ENCODE measurements at places on chromosomes 6 and 20. TPM values are rescaled to one million over a fixed set of nuclear protein-coding genes. Genes with fewer than 3 reads are reported as not detected.

The TRIM27 gene
- 58.4 TPM for total RNA-seq

The AGER gene
- total RNA-seq, result 8.1 TPM

- no peak overlapping the region for H3K4me3 ChIP-seq
- DNase-seq, result no peak
- no peaks in the 10 kb centered on the region for H3K36me3 ChIP-seq
- no peaks in the 10 kb centered on the region for H3K4me1 ChIP-seq
- no peaks in the 10 kb centered on the region for H3K27me3 ChIP-seq
These were observed 488.4 kb upstream of the MMS22L start for GRCh38 chr6:97771372-97771771.

The GNAS-AS1 gene
- total RNA-seq, result not detected

The COL11A2 gene
- 0.25 TPM for total RNA-seq

- H3K27me3 ChIP-seq, result no peaks in the 10 kb centered on the region
- no peak overlapping the region for H3K4me3 ChIP-seq
- H3K4me1 ChIP-seq, result no peaks in the 10 kb centered on the region
- H3K36me3 ChIP-seq, result no peaks in the 10 kb centered on the region
- DNase-seq, result no peak
- H3K27ac ChIP-seq, result no peak overlapping the region
These were observed 89.0 kb upstream of the CEP85L start for GRCh38 chr6:118740372-118740771.

- H3K4me1 ChIP-seq, result no peaks in the 10 kb centered on the region
- H3K27me3 ChIP-seq, result no peaks in the 10 kb centered on the region
These were observed 11.5 kb upstream of the NFATC2 start for GRCh38 chr20:51553897-51554486.

- H3K36me3 ChIP-seq, result no peaks in the 10 kb centered on the region
- H3K4me1 ChIP-seq, result no peaks in the 10 kb centered on the region
- H3K27me3 ChIP-seq, result no peaks in the 10 kb centered on the region
These were observed 955.5 kb downstream of the PHF3 start for GRCh38 chr6:64590965-64591675.

GRCh38 chr20:50481741-50482140 lies 28.4 kb upstream of the PTPN1 start:
- no peaks in the 10 kb centered on the region for H3K4me1 ChIP-seq
- no peak for DNase-seq
- no peak overlapping the region for H3K4me3 ChIP-seq
- H3K27ac ChIP-seq, result no peak overlapping the region
- no peaks in the 10 kb centered on the region for H3K27me3 ChIP-seq

GRCh38 chr6:44784195-44784594 lies 396.7 kb downstream of the CDC5L start:
- peaks cover under 1% of the 10 kb centered on the region for H3K4me1 ChIP-seq
- no peak for DNase-seq
- H3K27ac ChIP-seq, result no peak overlapping the region
- H3K4me3 ChIP-seq, result no peak overlapping the region
- H3K27me3 ChIP-seq, result no peaks in the 10 kb centered on the region
- H3K36me3 ChIP-seq, result no peaks in the 10 kb centered on the region

- peaks cover 25% of the 10 kb centered on the region for H3K4me1 ChIP-seq
- peaks cover 4% of the 10 kb centered on the region for H3K27me3 ChIP-seq
- no peak for DNase-seq
These were observed 20.8 kb upstream of the EMILIN3 start for GRCh38 chr20:41387444-41387851.

- no peak overlapping the region for H3K27ac ChIP-seq
- no peak for DNase-seq
- no peaks in the 10 kb centered on the region for H3K27me3 ChIP-seq
- H3K4me3 ChIP-seq, result no peak overlapping the region
- H3K36me3 ChIP-seq, result no peaks in the 10 kb centered on the region
- H3K4me1 ChIP-seq, result peaks cover 11% of the 10 kb centered on the region
These were observed 672.4 kb upstream of the MARCKS start for GRCh38 chr6:113184736-113185135.

GRCh38 chr6:43383021-43383667 lies 13.7 kb upstream of the ZNF318 start:
- H3K27ac ChIP-seq, result no peak overlapping the region
- no peak overlapping the region for H3K4me3 ChIP-seq
- DNase-seq, result no peak

DNA sequence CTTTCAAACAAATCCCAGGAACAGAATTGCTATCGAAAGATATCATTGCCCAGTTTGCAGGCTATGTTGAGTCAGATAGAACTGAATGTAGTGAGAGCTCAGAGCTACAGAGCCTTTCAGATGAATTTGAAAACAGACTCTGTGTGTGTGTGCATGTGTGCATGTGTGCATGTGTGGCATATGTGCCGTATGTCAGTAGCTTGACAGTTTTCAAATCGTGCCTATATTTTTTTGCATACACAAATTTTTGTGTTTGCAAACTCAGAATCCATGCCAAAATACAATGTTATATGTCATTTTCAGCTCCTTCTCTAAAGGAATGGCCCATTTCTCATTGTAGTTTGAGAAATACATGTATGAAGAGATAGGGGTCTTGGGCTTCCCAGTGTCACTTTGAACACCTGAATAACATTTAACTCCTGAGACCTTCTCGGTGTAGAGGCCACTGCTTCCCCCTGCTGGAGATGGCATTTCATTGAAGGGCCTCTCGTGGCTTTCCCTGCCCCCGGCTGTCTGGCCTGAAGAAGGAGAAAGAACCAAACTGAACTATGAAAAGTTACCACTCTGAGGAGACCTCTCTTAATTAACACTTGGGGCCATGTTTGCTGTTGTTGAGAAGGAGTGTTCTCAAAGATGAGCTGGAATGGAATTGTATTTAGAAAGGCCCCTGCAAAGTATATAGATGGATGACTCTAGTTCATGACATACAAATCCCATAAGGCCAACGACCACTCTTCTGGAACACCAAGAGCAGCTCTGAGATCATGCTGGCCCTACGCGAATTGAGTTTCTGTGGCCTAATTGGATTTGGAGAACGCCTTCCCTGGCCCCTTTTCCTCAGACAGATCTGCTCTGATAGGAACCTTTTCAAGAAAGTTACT lies 58.7 kb downstream of the VAPB start:
- no peaks in the 10 kb centered on the region for H3K27me3 ChIP-seq
- H3K27ac ChIP-seq, result no peak overlapping the region
- DNase-seq, result no peak

GRCh38 chr6:11770546-11771466 lies 7.8 kb downstream of the ADTRP start:
- H3K4me1 ChIP-seq, result peaks cover 59% of the 10 kb centered on the region
- no peaks in the 10 kb centered on the region for H3K27me3 ChIP-seq
- H3K4me3 ChIP-seq, result no peak overlapping the region

GRCh38 chr6:30557683-30557981 lies 537 bp downstream of the PRR3 start:
- H3K27ac ChIP-seq, result peak overlapping the region; percentile 97
- no peaks in the 10 kb centered on the region for H3K27me3 ChIP-seq
- DNase-seq, result no peak

DNA sequence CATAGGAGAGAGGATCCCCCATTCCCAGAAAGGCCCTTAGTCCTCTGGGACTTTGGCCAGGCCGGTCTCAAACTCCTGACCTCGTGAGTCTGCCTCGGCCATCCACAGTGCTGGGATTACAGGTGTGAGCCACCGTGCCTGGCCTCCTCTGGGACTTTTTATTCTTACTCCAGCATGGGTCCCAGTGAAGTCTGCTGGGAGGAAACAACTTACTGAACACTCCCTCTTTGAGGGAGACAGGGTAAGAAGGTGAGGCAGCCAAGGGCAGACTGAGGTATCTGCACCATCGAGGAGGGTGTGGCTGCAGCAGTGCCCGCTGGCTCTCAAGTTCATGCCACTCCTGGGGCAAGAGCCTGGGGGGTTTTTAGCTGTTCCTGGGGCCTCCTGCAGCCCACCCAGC lies 2.4 kb downstream of the BAK1 start:
- peak overlapping the region; percentile 91 for H3K27ac ChIP-seq
- H3K27me3 ChIP-seq, result no peaks in the 10 kb centered on the region
- H3K36me3 ChIP-seq, result peaks cover 24% of the 10 kb centered on the region
- no peak for DNase-seq
- no peak overlapping the region for H3K4me3 ChIP-seq

- H3K36me3 ChIP-seq, result no peaks in the 10 kb centered on the region
- DNase-seq, result no peak
- peak overlapping the region; percentile 91 for H3K27ac ChIP-seq
- H3K27me3 ChIP-seq, result no peaks in the 10 kb centered on the region
- H3K4me1 ChIP-seq, result peaks cover 83% of the 10 kb centered on the region
- no peak overlapping the region for H3K4me3 ChIP-seq
These were observed 4.6 kb downstream of the SDC4 start for GRCh38 chr20:45343532-45344167.

DNA sequence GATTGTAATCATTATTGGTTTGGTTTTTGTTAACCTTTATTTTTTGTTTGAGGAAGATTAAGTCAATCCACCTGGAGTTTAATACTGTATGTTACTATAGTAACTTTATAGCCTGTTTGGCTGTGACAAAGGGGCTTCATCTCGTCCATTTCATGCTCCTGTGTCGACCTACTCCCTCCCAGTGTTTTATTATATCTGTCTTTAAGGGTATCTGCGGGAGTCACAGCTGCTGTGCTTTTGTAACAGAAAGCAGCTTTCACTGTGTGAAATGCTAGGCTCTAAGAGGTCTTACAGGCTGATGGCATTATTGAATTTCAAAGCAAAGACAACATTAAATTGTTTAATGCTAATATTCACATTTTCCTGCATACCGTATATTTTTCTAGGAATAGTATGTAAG lies 698.0 kb upstream of the POU3F2 start:
- H3K4me3 ChIP-seq, result no peak overlapping the region
- H3K27ac ChIP-seq, result no peak overlapping the region
- DNase-seq, result no peak
- H3K4me1 ChIP-seq, result no peaks in the 10 kb centered on the region
- no peaks in the 10 kb centered on the region for H3K27me3 ChIP-seq

- no peaks in the 10 kb centered on the region for H3K36me3 ChIP-seq
- no peak for DNase-seq
- peaks cover 20% of the 10 kb centered on the region for H3K4me1 ChIP-seq
- no peaks in the 10 kb centered on the region for H3K27me3 ChIP-seq
- H3K27ac ChIP-seq, result no peak overlapping the region
These were observed 140.1 kb downstream of the CEBPB start for GRCh38 chr20:50330504-50331313.

The ENPP4 gene
- 4.4 TPM for total RNA-seq

The WFDC12 gene
- 4.4 TPM for total RNA-seq

DNA sequence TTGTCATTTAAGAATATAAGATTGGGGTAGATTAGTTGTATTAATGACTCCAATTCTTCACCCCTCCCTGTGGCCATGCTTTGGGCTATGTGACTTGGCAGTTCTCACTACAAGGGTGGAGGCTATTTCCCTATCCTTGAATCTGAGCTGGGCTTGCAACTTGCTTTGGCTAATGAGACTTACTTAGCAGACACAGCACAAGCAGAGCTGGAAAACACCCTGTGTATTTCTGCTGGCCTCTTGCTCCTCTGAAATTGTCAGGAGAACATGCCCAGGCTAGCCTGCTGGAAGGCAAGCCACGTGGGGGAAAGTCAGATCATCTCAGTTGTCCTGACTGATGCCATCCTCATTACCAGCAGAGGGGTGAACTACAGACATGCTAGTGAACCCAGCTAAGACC lies 126.5 kb upstream of the HDGFL1 start:
- no peaks in the 10 kb centered on the region for H3K36me3 ChIP-seq
- H3K4me3 ChIP-seq, result no peak overlapping the region
- H3K27ac ChIP-seq, result no peak overlapping the region
- DNase-seq, result no peak
- H3K4me1 ChIP-seq, result peaks cover 2% of the 10 kb centered on the region

DNA sequence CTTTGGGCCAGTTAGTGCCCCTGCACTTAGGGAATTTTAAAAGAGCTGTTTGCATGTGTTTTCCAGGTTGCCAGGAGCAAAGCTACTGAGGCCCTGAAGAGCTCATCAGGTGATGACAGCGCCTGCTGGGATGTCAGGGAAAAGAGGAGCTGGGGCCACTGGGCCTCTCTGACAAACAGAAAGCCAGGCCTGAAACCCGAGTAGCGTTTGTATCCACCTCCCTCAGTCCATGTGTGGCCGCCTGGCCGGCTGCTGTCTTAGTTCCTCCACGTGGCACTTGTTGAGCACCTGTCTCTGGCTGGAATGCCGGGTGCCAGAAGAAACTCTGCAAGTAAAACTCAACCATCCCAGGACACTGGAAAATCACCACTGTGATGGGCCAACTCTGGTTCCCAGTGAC lies 601.2 kb downstream of the CDH26 start:
- H3K4me3 ChIP-seq, result no peak overlapping the region
- H3K27ac ChIP-seq, result no peak overlapping the region
- no peaks in the 10 kb centered on the region for H3K27me3 ChIP-seq
- no peaks in the 10 kb centered on the region for H3K4me1 ChIP-seq

- H3K4me3 ChIP-seq, result no peak overlapping the region
- H3K36me3 ChIP-seq, result no peaks in the 10 kb centered on the region
- no peaks in the 10 kb centered on the region for H3K4me1 ChIP-seq
- H3K27ac ChIP-seq, result no peak overlapping the region
- H3K27me3 ChIP-seq, result no peaks in the 10 kb centered on the region
These were observed 103.4 kb downstream of the HIVEP1 start for GRCh38 chr6:12115492-12115891.

- no peak for DNase-seq
- H3K4me1 ChIP-seq, result peaks cover 9% of the 10 kb centered on the region
- no peak overlapping the region for H3K4me3 ChIP-seq
- H3K36me3 ChIP-seq, result no peaks in the 10 kb centered on the region
- no peaks in the 10 kb centered on the region for H3K27me3 ChIP-seq
These were observed 72.0 kb downstream of the SYNJ2 start for GRCh38 chr6:158053377-158054313.

- H3K36me3 ChIP-seq, result no peaks in the 10 kb centered on the region
- H3K27ac ChIP-seq, result peak overlapping the region; percentile 80
- H3K4me1 ChIP-seq, result peaks cover 66% of the 10 kb centered on the region
- H3K4me3 ChIP-seq, result no peak overlapping the region
- H3K27me3 ChIP-seq, result no peaks in the 10 kb centered on the region
These were observed 56.6 kb upstream of the TRAF3IP2 start for GRCh38 chr6:111662072-111662793.
